ENCODE measurements at places on chromosomes 7 and 10.

DNA sequence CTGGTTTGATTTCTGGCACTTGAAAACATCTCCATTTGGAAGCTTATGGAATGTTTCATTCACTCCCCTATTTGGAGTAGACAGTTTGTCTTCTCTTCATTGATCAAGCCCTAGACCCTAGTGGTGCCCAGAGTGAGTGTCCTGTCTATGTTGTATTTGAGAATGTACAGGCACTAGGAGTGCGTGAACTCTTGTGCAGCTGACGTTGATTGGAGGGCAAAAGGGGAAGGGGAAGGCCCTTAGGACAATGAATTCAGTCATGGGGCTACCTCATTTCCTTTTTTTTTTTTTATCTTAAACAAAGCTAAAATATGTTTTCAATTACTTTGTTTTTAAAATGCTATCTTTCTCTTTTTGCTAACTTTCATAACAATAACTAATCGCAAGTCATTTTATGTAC lies 66.5 kb downstream of the ADD3 start:
- no peak for DNase-seq

- DNase-seq, result no peak
Measured at GRCh38 chr7:120114626-120115025, 158.3 kb upstream of the KCND2 start.

- DNase-seq, result no peak
Measured at GRCh38 chr10:13000431-13000830, 1.1 kb downstream of the CCDC3 start.

- DNase-seq, result no peak
Measured at GRCh38 chr10:33878238-33878786, 543.8 kb upstream of the NRP1 start.

- no peak for DNase-seq
Measured at GRCh38 chr10:106033065-106033464, 1131.4 kb downstream of the SORCS1 start.

DNA sequence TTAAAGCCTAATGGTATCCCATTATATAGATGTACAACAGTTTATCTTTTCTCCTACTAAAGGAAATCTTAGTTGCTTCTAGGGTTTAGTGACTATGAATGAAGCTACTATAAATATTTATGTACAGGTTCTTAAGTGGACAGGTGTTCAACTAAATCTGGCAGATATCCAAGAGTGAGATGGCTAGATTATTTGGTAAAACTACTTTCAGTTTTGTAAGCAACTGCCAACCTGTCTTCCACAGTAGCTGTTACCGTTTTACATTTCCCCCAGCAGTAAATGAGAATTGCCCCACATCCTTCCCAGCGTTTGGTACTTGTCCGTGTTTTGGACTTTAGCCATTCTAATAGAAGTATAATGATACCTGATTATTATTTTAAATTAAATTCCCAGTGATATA lies 144.9 kb upstream of the MAGI2 start:
- no peak for DNase-seq

DNA sequence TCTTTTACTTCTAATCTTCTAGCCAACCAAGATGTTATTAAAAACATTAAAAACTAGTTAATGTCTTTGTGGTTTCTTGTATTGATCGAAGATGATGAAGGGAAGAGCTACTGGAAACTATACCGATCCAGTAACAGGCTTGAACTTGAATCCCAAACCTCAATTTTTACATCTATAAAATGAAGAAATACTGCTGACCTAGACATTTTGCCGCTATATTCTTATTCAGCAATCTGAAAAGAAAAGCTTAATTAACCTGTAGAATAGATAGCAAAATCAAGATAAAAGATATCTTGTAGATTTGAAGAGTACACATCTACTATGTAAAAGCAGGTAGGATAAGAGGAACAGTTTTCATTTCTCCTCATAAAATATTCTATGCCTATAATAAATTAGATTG lies 326.1 kb upstream of the LRRN3 start:
- DNase-seq, result no peak

DNA sequence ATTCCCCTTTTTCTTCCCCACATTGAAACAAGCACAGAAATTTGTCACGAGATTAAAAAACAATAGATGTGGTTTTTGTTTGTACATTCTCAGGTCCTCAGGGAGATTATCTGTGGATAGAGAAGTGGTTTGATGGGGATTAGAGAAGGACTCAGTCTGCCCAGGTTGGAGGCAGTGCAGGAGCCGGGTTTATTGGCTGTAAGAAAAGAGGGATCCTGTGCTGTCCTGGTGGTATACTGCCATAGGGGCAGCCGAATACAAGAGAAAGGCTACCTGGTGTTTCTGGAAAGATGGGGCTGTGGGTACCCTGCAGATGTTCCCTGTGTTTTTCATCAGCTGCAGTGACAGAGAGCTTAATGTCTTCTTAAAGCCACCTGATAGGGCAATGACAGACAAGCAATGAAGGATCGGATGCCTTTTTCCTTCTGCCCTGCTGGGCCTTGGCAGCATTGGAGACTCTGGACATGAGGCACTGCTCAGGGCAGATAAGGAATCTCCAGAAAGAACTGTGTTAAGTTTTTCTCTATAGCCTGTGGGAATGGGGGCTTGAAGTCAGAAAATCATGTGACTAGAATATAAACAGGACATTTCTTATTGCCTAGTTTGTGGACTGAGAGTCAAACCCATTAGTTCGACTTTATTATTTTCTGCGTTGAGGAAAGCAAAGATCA lies 18.1 kb upstream of the GPR141 start:
- DNase-seq, result no peak

DNA sequence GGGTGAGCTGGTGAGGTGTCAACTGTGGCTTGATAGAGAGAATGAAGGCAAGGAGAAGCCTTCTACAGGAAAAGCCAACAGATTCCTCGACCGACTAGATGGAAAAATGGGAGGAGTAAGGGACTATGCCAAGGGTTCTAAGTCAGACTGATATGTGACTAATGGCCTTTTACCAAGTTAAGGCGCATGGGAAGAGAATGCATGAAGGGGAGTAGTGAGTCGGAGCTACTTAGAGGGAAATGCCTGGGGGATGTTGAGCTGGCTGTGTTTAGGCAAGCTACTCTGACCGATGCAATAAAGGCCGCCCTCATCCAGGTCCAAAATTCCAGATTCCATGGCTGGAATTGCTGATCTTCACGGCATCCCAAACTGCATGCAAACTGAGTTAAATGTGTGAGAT lies 48.2 kb downstream of the APBB1IP start:
- no peak for DNase-seq

DNA sequence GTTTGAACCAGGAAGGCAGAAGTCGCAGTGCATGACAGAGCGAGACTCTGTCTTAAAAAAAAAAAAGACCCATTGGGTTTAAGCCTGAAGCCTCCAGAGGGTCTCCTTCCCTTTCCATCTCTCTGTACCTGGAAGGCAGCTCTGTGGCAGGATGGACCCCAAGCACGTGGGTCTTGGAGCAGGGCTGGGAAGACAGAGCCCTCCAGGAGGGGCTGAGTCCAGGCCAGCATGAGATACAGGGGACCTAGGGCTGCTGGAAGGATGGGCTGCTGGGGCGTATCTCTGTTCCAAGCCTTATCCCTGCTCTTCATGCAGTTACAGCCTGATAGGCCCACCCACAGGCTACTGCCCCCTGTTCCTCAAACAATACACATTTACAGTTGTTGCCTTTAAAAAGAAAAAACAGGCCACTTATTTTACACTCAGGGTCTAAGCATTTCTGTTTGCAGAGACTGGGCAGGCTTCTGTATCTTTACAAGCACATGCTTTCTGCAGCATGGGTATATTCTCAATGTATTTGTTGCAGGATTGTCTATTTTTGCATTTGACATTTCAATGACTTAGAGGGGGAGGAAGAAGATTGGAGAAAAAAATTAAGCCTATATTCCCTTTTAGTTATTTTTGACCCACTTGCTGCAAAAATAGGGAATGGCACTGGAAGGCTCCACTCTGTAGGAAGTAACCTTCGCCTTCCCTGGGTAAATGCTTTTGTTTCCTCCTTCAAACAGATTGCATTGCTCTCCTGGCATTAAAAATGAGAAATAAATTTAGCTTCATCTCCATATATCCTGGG lies 60.1 kb downstream of the FAM171A1 start:
- no peak for DNase-seq
